ENCODE measurements at places on chromosomes 16 and 17. TPM values are rescaled to one million over a fixed set of nuclear protein-coding genes. Genes with fewer than 3 reads are reported as not detected.

GP2 gene
- not detected for total RNA-seq

TELO2 gene
- 58.4 TPM for total RNA-seq

OTOP3 gene
- not detected for total RNA-seq

PRSS33 gene
- total RNA-seq = 0.73 TPM

Measured in neural progenitor cell (in vitro differentiated cells).